ENCODE measurements at places on chromosomes 6 and 20.

GRCh38 chr20:37711994-37712964 is 18.4 kb downstream of the CTNNBL1 start:
- no peak for DNase-seq

- DNase-seq, result no peak
Observed at GRCh38 chr20:50734730-50735679, 3.6 kb downstream of the PARD6B start.

- DNase-seq, result no peak
Observed at GRCh38 chr20:44008806-44009678, 94.4 kb downstream of the TOX2 start.

DNA sequence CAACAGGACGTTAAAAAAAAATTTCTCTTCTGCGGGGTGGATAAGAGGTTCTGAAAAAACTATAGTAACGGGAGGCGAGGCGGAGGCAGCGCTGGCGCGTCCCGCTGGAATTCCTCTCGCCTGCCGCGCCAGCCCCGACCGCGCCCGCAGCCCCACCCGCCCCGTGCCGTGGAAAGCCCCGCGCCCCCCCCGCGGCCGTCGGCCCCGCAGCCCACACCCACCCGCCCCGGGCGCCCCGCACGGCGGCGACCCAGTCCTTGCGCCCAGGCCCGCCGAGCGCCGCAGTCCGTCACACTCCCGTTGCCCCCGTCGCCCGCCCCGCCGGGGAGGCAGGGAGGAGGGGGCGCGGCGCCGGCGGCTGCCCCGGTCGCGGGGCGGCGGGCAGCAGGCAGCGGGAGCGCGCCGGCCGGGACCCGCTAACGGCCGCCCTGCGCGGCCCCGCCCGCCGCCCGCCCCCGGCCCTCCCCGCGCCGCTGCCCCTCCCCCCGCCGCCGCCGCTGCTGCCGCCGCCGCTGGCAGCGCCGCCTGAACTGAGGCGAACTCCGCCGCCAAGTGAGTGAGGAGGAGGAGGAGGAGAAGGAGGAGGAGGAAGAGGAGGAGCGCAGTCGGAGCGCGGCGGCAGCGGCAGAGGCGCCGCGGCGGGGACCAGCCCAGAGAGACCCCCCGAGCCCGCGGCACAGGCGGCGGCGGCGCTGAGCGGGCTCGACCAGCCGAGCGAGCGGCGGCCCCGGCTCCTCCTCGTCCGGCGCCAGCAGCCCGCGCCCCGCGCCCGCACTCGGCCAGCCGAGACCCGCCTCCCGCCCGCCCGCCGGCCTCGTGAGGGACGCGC is at the start of gene QKI:
Gene QKI (plus strand): TSS at position 602 of the 829 bp plus-strand sequence. CDS start 476 bp downstream, outside the sequence.
- peak; percentile 79 for DNase-seq

All from activated CD4-positive, alpha-beta T cell treated with anti-CD3 and anti-CD28 coated beads, Interleukin-2, amount 50 U/mL, for 48 hours (primary cell).